ENCODE measurements at places on chromosomes 6 and 20.

DNA sequence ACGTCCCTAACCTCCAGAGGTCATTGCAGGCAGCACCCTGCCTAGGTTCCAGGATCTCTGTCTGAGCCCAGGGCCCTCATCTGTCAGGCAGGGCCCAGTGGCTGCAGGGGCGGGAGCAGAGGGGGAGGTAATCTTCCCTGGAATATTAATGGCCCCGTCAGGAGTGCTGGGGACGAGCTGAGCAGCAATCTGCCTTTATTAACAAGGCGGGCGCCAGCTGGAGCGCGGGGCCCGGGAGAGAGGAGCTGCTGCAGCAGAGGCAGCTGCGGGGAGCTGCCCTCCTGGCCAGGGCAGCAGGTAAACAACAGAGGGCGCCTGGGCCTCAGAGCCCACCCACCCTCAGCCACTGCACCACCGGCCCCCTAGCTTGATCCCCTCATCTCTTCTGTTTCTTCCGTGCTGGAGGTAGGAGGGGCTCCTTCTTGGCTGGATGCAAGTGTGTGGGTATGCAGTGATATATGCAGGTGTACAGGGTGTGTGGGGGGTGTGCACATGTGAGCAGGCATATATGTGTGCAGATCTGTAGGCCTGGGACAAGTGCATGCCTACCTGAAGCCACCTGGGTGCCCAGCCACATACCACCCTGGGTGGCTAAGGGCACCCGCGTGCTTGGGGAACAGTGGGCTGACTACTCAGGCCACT, 131.8 kb upstream of the MLN start:
- ATAC-seq, result peak; percentile 98

DNA sequence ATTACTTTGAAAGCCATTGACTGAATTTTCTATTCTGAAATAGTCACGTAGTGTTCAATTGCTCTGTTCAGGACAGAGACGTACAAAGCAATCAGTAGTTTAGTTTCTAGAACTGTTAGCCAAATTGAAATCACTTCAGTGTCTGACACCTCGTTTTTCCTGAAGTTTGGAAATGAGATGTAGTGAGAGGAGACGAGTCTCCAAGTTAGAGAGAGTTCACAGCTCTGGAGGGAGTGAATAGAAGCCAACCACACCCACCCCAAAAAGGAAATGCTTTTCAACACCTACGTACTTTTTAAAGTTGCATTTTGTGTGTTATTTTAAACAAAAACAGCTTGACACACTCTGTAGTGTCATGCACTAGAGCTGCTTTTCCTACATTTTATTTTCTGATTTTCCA, 296.0 kb downstream of the ADGRG6 start:
- ATAC-seq, result no peak

- no peak for ATAC-seq
Observed at GRCh38 chr6:37365791-37366190, 12.0 kb downstream of the RNF8 start.

- no peak for ATAC-seq
Observed at GRCh38 chr20:57996936-57997890, 231.2 kb downstream of the ANKRD60 start.

DNA sequence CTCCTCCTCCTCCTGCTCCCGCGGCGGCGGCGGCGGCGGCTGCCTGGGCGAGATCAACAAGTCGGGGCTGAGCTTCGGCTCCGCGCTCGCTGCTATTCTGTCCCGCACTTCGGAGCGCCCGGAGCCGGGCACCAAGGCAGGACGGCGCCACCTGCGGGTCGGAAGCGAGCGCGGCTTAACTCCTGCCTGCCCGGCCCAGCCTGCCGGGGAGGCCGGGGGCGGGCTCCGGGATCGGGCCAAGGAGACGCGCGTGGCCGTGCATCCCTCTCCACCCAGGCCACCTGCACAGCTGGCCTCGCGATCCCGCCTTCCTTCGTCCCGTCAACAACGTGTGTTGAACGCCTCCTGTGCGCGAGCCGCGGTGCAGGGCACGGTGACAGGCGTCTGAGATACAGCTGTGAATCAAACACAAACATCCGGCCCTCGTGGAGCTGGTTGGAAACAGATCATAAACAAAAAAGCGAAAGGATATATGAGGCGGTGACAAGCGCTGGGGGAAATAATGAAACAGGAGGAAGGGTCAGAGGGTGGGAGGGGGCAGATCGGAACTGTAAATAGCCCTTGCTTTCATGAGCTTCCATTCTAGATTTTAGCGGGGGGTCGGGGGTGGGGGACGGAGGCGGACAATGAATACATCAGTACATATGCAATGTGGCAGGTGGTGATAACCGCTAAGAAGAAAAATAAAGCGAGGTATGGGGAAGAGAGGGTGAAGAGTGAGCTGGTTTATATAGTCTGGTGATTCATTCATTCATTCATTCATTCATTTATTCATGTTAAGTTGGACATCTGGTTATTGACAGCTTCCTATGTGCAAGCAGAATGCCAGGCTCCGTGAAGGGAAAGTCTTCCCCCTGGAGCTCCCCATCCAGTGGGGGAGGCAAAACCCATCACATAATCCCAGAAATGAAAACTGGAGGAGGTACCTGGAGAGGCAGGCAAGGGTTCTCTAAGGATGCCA, 2.0 kb upstream of the KCNB1 start:
- peak; percentile 93 for ATAC-seq

GRCh38 chr6:152463164-152463563, 174.0 kb downstream of the SYNE1 start:
- no peak for ATAC-seq

DNA sequence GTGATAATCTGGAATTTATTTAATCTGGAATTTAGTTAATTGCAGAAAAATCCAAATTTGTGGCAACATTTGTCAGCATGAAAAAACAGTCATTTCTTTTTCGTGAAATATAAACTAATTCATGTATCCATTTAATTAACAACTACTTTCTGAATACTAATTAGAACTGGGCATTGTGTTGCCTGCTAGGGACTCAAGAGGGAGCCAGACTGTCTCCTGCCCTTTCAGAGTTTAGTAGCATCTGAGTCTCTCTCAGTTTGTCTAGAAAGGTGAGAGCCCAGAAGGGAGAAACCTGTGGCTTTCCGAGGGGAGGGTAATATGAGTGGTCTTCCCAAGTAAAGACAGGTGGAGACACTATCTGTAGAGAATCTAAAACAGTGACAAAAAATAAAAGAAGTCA, 210.9 kb upstream of the HDDC2 start:
- no peak for ATAC-seq

DNA sequence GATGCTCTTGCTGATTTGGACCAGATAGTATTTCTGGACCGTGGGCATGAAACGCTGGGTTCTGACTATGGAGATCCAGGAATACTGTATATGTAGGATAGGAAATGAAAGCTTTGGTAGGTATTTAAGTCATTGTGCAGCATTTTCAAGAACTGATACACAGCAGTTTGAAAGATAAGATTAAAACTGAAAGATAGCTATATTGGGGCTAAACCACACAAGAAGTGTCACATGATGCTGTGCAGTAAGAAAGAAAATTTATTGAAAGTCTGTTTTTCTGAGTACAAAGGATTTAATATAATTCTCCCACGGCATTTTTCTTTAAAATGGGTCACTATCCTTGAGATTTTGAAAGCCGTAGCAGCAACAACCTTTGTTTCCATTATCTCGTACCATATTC, 305 bp downstream of the IL17A start:
- no peak for ATAC-seq

GRCh38 chr6:169241688-169242350, 11.8 kb downstream of the THBS2 start:
- no peak for ATAC-seq

GRCh38 chr6:157978021-157978783, 3.5 kb upstream of the SYNJ2 start:
- no peak for ATAC-seq

- no peak for ATAC-seq
Observed at GRCh38 chr20:40770564-40771307, 81.7 kb upstream of the MAFB start.

DNA sequence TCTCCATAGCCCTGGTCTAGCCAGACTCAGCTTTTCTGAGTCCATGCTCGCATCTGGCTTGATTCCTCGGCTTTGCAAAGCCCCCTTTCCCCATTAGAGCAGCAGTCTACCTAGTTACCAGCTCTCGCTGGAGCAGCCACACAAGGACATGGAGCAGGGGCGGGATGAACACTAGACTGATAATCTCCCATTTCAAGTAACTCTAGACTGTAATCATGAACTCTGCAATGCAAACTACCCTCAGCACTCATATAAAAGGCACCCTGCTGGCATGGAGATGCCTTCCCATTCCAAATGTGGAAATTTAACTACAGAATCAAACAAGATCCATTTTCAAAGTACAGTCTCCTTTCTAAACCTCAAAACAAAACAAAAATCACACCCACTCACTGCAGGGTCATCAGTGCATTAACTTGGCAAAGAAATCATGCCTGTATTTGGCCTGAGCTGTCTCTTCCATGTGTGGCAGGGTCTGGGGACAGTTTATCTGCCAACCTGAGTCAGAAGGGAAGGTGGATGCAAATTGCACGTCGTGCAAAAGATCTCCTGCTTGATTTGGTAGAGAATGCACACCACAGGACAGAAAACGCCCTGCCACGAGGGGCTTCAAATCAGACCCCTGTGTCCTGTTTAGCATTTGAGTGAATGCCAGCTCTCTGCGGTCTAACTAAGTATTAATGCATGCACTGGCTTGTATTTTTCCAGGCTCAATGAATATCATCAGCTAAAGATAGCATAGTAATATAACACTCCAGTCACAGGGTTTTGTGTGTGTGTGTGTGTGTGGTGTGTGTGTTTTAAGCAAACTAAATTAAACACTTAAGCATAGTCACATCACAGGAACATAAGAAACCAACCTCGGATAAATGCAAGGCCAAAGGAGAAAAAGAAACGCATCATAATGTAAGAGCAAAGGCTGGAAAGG, 85.3 kb downstream of the MYLK4 start:
- no peak for ATAC-seq

- no peak for ATAC-seq
Observed at GRCh38 chr6:45742591-45742990, 273.1 kb downstream of the CLIC5 start.

- ATAC-seq, result no peak
Observed at GRCh38 chr20:22563062-22563965, 21.1 kb downstream of the FOXA2 start.

DNA sequence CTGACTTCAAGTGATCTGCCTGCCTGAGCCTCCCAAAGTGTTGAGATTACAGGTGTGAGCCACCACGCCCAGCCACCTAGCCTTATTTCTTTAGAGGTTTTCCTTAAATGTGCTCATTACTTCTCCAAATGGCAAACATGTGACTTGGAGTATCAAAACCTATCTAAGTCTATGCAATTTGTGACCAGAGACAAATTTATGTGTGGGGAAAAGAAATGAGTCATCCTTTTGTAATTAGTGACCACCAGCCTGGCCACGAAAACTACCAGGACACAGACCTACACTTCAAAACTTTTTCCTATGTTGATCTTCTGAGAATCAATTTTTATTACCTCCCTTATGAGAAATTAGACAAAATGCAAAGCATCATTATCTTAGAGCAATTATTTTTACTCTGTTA, 64.6 kb upstream of the OGFRL1 start:
- ATAC-seq, result no peak

DNA sequence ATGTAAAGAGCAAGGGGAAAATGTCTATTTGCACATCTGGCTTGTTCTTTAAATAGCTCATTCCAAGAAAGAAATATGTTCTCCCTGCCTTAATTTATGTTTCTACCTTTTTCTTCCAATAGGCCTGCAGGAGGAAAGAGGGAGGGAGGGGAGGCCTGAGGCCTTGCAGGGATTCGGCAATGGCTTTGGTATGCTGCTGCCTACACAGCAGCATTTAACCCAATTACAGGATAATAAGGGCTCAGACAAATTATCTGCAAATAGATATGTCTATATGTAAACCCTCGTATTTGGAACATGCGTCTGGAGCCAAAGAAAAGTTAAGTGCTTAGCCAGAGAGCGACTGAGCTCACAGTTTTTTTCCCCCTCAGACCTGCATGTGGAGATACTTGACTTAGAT, 277.2 kb downstream of the CDC5L start:
- no peak for ATAC-seq
